ENCODE measurements at places on chromosomes 16 and 17.
A peak's percentile ranks its signal among the peaks of the same experiment; 100 is the strongest.

DNA sequence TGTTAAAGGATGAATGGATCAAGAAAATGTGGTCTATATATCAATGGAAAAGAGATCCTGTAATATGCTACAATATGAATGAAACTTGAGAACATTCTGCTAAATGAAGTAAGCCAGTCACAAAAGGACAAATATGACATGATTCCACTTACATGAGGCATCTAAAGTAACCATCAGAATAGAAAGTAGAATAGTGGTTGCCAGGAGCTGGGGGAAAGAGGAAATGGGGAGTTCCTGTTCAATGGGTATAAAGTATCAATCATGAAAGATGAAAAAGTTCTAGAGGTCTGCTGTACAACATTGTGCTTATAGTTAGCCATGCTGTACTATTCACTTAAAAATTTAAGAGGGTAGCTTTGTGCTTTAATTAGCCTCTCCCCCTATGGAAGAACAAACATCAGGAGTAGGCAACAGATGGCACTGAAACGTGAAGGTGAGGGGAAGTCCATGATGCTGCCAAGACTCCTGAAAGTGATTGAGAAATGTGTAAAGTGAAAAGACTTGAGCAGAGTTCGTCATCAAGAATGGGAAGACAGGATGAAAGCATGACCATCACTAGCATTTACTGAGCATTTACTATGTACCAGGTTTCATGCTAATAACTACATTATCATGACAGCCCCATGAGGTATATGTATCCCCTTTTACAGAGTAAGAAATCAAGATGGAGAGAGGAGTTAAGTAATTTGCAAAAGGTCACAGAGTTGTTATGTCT lies 167.2 kb downstream of the CYB561 start:
- DNase-seq = no peak

DNA sequence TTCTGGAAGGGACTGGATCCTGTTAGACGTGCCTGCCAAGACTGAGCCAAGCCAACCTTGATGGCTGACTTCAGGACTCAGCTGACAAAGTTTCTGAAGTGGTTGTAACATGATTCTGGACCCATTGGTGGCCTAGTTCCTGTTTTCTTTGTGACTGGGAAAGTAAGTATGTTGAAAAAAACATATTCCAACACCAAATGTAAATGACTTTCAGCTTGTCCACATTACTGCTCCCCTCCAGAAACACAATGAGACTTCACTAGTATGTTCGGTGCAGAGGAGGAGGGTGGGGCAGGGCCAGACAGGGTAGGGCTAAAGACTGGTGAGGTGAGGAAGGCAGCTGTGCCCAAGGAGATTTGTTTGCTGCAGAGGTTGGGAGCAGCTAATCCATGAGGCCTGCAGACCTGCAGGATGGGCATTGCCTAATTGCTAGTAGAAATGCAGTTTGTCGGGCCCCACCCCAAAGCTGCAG lies 26.4 kb downstream of the NMT1 start:
- DNase-seq = no peak

GRCh38 chr16:74991593-74992403 lies 6.9 kb upstream of the WDR59 start:
- peak; percentile 32 for DNase-seq

GRCh38 chr16:23354246-23354645 lies 52.1 kb downstream of the SCNN1B start:
- no peak for DNase-seq

DNA sequence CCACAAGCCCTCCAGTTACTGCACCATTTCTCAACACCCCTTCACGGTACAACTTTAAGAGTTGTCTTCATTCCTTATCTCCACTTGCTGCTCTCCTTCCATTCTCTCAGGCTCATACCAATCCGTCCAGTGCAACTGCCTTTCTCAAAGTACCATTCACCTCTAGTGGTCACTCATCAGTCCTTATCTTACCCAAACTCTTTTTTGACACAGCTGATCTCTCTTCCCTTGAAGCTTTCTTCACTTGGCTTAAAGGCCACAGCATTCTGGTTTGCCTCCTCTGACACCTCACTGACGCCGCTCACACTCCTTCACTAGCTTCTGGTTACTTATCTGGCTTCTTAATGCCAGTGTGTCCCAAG lies 24.9 kb downstream of the UBE2G1 start:
- DNase-seq = no peak

- no peak for DNase-seq
These were observed 8.1 kb upstream of the CCL18 start for GRCh38 chr17:36055921-36056520.

DNA sequence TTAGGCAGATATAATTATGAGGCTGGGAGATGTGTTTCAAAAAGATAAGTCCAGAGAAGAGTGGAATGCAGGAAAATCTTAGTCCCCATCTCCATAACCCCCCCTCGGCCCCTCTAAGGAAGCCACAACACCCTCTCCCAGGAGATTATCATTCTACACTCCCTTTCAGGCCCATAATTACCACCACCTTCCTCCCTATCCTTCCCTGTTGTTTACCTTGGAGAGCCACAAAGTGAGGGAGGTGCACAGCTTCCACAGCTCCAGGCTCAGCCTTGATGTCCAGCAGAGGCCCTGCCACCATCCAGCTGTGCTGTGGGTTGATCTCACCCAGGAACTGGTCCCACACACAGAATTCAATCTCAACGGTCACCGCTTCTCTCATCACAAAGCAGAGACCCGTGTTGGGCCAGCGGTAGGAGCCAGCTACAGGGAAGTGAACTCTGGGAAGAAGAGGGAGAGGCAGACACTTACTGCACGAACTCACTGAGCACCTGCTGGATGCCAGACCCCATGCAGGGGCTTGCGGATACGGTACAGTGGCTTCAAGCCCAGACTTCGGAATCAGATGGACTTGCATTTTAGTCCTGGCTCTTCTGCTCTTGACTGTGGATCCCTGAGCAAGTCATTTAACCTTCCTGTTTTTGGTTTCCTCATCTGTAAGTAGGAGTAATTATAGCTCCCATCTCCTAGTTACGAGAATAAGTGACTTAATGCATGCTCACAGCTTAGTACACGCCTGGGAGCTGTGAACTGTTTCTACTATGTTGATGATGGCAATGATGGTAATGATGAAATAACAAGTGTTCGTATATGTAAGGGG lies 44.1 kb downstream of the MIS12 start:
- no peak for DNase-seq
